ENCODE measurements at places on chromosomes 3 and 15. TPM values are rescaled to one million over a fixed set of nuclear protein-coding genes. Genes with fewer than 3 reads are reported as not detected.

GRCh38 chr15:74322558-74323180, 44.8 kb downstream of the CYP11A1 start:
- peak; percentile 64 for DNase-seq

DNA sequence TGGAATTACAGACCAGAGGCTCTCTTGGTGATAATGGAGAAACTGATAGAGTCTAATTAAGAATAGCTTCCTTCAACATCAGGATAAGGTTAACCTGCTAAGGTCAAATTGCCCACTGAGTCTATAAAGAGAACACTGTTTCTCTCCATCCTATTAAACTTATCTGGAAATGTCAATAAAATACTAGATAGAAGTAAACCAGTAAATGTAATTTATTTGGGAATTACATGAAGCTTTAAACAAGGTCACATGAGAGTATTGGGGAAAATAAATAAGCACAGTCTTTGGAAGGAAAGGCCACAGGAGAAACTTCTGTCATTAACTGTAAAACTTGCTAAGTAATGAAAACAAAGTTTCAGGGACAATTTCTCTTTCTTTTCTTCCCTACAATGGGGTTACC, 118.5 kb downstream of the DPH6 start:
- no peak for DNase-seq

The KLF15 gene
- total RNA-seq: 0.41 TPM

DNA sequence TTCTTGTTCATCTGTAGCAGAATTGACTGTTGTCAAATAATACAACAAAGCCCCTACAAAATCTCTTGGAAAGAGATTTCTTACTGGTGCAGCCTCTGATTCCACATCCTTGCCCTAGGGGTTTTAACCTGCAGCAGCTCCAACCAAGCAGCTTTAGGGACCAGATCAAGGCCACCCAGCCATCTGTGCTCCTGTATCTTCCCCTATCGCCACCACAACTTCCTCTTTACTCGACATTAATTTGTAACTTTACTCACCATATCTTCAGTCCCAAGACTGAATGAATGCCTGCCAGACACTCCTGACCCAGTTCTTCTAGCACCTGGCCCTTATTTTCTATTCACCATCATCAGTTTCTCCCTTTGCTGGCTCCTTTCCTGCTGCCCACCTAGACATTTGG, 156.6 kb upstream of the IL12A start:
- no peak for DNase-seq

DNA sequence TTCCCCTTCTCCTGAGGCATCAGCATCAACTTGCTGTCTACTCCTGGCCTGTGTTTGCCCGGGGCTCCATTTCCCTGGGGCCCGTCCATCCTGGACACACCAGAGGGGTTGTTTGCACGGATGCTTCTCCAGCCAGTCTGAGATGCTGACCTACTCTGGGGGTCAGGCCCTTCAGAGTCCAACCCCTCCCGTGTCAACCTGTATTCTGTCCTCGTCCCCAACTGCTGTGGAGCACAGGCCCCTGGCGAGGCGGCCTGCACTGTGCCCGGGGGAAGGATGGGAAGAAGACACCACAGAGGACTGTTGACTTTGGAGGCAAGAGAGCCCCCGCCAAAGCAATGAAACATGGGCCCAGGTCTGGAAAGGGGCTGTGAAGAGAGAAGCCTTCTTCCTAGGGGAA, 25.8 kb downstream of the ALS2CL start:
- no peak for DNase-seq

DNA sequence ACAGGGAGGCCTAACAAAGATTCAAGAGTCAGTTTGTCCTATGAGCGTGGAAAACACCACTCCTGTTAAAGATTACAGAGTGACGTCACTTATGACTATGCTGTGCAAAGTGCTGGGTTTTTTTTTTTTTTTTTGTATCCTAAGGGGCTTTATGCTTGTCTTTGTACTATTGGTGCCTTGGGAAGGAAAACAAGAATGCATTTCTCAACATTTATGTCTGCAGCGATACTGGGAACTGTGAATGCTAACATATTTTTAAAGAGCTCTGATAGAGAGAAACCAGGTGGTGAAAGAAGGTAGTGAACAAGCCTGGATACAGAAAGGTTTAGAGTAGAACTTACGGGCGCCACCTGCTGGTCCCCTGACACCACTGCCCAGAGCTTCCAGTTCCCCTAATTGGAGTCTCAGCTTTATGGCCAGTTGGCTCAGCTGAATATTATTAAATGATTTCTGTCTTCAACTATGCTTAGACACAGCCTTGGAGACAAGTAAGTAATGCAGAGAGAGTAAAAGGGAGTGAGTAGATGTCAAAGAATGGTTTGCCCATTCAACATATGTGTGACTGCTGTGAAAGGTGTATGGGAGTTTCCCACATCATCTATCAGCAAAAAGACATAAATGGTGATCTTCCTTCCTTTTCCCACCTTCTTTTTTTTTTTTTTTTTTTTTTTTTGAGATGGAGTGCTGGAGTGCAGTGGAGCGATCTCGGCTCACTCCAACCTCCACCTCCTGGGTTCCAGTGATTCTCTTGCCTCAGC, 807.9 kb upstream of the CFAP20DC start:
- peak; percentile 68 for DNase-seq

- no peak for DNase-seq
These were observed 41.9 kb downstream of the SCAP start for GRCh38 chr3:47433796-47434195.

- DNase-seq: no peak
These were observed 111.9 kb downstream of the SNRPN start for GRCh38 chr15:25066708-25067107.

The GOLGA8Q gene
- 0.76 TPM for total RNA-seq

DNA sequence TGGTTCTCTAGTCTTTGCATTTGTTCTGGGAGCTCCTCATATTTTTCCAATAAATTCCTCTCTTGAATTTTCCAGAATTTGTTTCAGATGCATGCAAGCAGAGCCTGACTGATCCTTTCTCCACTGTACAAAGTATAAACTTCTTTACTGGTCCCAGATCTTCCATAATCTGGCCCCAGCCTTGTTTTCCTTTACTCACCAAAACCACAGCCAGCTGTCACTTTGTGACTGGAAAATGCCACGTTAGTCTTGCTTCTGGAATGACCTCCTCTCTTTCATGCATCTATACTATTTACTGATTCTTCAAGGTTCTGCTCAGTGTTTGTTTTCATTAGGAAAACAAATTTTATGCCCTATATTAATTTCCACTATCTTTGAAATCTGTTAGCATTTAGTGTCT, 60.4 kb upstream of the SPPL2A start:
- DNase-seq: no peak

- no peak for DNase-seq
These were observed 267.8 kb downstream of the RAP2B start for GRCh38 chr3:153429821-153430220.

The CRYGS gene
- 1.7 TPM for total RNA-seq

DNA sequence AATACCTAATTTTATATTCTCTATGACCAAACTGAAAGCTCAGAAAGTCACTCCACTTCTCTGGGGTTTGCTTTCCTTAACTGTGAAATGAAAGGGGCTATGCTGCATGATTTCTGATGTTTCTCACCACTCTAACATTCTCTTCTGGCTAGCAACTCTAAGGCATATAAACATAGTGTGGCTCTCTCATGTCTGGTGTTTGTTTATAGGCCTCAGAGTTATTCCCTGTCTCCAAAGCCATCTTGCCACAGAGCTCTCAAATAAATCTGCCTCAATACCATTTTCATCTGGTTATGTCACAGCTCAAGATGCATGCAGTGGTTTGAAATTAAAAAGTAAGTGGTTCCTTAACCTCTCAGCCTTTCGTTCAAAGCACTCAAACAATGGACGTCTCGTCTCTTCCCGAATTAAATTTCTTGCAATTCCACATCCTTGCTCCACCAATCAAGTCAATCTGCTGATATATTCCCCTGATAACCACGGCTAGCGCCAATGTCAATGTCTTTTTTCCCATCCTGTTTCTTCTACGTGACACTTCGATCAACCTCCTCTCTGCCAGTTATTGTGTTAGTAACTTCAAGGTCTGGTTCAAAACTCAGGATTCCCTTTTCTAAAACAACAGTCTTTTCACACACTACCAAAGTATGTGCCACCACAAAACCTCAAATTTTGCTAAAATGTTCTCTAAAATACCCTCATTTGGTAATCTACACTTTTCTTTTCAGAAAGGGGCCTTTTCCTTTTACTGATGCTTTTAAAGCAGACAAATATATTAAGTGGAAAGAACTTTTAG, 16.0 kb downstream of the TOMM70 start:
- DNase-seq: no peak

The GABPB1 gene
- total RNA-seq: 43.6 TPM

DNA sequence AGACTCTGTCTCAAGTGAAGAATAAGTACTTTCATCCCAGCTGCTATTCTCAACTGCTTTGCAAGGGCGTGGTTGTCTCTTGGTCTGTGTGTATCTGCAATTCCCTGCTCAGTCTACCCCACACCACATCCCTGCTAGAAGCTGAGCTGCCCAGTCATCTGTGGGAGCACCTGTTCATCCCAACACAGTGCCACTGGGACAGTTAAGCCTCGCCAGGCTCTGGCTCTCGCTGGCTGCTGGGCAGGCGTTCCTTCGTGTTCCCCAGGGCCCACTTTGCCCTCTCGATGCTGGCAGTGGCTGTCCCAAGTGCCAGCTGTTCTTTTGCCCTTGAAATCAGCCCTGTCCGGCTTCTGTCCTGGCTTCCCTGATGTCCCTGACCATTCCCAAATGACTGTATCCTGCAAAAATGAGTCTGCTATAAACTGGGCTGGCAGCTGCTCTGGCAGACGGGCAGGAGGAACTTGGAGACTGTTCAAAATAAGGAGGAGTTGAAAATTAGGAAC, 91.6 kb upstream of the KLHL25 start:
- no peak for DNase-seq

GRCh38 chr15:40062816-40063562, 24.0 kb upstream of the SRP14 start:
- no peak for DNase-seq

DNA sequence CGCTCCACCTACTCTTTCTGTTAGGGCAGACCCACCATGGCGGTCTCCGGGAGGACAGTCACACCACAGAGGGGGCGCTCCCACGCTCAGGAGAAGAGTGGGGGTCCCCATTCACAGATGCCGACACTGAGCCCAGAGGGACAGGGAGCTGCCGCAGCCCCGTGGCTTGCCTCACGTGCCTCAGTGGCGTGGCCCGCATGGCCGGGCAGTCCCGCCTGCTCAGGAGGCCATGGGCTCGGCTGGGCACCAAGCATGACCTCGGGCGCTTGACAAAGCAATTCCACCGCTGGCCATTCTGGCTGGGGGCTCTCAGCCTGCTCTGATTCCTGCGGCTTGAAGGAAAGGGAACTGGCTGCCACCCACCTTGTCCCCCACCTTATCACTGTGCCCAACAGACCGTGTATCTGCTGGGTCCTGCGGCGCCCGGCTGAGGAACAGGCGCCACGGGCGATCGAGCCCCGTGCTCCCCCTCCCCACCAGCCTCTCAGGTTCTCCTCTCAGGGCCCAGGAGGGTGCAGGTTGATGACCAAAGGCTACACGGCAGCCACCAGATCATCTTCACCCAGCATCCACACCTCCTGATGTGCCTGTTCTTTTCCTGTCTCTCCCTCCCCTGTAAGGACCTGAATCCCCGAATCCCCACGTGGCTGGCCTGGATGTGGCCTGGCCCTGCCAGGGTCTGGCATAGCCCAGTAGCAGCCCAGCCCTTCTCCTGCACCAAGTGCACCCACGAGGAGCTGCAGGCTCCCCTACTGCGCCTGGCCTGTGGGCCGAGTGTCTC, 20.7 kb downstream of the CYFIP1 start:
- no peak for DNase-seq

GRCh38 chr3:21446027-21446426, 305.0 kb downstream of the ZNF385D start:
- no peak for DNase-seq

The CDHR4 gene
- total RNA-seq: not detected

DNA sequence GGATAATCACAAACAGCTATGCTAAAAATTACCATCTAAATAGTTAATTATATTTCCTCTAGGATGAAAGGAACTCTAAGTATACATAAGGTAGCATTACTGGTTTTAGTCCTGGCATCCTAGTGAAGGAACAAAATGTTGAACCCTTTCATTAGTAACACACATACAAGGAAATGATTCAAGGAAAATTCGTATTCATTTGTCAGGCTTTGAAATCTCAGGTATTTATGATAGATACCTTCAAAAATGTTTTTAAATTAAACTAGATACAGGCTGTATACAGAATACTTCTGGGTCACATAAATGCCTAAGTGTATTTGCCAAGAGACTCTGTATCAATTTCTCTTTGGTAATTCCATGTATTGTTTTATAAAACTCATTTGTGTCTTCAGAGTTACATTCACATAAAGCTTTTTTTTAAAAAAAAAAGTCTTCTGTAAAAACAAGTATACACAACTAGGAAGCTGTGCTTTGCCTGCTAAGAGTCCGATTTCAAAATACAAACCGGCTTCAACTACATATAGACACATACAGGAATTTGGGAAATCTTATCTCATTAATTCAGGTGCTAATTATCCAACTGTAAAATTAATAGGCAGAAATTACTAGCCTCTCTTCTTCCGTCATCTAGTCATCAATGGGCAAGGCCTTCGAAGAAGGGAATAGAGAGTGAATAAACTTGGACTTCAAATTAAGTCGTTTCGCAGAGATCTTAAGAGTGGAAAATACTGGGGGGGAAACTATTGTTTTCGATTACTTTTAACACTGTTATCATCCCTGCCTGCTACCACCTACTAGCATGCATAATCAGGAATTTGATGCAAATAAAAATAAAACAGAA, 1.3 kb downstream of the SECISBP2L start:
- DNase-seq: no peak

The ZBBX gene
- total RNA-seq: not detected

The MRAS gene
- total RNA-seq: 0.54 TPM

- DNase-seq: no peak
These were observed 163.4 kb upstream of the ZNF385D start for GRCh38 chr3:21914451-21914850.

GRCh38 chr3:53773611-53774368, 72.4 kb downstream of the CHDH start:
- no peak for DNase-seq

The SV2B gene
- 0.06 TPM for total RNA-seq

GRCh38 chr3:40624189-40624769, 99.5 kb downstream of the ZNF621 start:
- no peak for DNase-seq

- DNase-seq: no peak
These were observed 32.5 kb downstream of the ITPR1 start for GRCh38 chr3:4525560-4526223.

The TGM4 gene
- not detected for total RNA-seq

DNA sequence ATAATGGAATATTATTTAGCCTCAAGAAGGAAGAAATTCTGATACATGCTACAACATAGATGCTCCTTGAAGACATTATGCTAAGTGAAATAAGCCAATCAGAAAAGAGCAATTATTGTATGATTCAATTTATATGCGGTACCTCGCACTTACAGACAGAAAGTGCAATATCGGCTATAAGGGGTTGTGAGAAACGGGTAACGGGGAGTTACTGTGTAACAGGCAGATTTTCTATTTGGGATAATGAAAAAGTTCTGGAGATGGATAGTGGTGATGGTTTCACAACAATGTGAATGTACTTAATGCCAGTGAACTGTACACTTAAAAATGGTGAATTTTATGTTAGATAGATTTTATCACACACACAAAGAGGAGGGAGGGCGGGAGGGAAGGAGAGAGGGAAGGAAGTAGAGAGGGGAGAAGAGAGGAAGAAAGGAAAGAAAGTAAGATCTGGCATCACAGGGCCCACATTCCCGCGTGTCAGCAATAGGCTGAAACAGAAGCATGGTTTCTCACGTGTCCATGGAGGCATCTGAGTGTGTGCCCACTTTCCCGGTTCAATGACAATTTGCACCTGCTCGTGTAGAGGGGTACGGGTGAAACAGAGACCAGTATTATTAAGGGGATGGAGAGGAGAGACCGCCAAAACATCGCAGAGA, 700 bp upstream of the BLM start:
- DNase-seq: no peak

The GBE1 gene
- total RNA-seq: 69.2 TPM

- no peak for DNase-seq
These were observed 436.0 kb upstream of the TPM1 start for GRCh38 chr15:62606376-62607113.
